ENCODE measurements at places on chromosomes 13 and 19.

DNA sequence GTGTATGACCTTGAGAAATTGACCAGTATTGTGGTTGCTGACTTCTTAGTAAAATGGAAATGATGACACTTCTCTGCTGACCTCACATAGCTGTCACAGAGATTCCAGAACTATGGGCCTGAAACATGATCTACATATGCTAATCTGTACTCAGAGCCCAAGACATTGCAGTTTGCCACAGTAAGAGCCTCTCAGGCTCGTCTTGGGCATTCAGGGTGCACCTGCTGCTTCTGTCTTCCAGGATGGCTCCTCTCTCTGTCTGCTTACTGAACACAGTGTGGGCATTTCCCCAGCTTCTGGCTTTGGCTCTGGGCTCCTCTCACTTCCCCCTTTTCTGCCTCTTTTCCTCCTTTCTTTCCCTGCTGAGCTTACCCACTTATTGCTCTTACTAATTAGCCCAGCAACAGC is 22.3 kb upstream of the SLC46A3 start:
- no peak for DNase-seq

- peak; percentile 64 for DNase-seq
Measured at GRCh38 chr19:4815426-4816201, 15.9 kb downstream of the TICAM1 start.

DNA sequence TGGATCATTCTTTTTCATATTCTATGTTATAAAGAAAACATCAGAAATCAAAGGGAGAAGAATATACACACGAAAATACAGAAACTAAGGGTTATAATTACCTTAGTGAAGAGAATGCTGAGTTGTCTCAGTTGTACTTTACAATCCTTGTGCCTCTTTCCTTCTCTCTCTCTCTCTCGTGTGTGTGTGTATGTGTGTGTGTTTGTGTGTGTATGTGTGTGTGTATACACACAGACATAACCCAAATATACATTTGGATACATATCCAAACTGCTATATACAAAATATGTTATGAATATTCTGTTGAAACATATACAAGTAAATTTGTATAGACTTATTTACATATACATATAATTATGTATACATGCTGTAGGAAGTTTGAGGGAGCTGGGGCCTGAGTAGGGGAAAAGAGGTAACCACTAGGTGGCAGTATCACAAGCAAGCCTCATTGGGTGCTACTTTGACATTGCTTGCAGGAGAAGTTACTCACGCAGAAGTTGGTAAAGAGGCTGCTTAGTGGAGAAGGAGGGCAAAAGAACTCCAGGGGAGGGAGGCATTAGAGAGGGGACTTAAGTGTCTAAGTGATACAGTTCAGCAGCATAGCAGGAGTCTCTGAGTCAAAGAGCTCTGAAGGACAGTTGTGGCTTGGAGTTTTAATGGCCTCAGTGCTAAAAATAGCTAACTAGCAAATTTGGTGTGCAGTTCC is 465.1 kb upstream of the PCDH20 start:
- no peak for DNase-seq

GRCh38 chr13:102195566-102196462 is 206.0 kb downstream of the FGF14 start:
- no peak for DNase-seq

- DNase-seq, result no peak
Measured at GRCh38 chr13:42907745-42908144, 84.3 kb downstream of the EPSTI1 start.

DNA sequence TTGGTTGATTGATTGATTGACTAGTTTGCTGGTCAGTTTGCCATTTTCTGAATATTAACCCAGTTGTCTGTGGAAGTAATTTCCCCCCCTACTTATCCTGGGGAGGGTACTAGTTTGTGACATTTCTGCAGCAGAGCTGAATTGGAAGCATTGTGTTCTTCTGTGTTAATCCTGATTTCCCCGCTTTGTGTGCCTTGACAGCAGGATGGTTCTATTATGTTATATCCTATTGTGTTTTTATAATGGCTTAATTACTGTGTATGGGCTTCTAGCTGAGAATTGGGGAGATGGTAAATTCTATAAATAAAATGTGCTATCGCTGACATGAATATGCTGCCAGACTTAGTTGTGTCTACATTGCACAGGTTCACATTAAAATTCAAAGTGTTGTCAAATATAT is 499.7 kb downstream of the COG6 start:
- no peak for DNase-seq

GRCh38 chr19:48868114-48868886 is at the start of gene PLEKHA4:
Gene PLEKHA4, minus strand, starts transcription at chr19:48868617. Its CDS starts 997 bp downstream, at chr19:48867620.
- no peak for DNase-seq

DNA sequence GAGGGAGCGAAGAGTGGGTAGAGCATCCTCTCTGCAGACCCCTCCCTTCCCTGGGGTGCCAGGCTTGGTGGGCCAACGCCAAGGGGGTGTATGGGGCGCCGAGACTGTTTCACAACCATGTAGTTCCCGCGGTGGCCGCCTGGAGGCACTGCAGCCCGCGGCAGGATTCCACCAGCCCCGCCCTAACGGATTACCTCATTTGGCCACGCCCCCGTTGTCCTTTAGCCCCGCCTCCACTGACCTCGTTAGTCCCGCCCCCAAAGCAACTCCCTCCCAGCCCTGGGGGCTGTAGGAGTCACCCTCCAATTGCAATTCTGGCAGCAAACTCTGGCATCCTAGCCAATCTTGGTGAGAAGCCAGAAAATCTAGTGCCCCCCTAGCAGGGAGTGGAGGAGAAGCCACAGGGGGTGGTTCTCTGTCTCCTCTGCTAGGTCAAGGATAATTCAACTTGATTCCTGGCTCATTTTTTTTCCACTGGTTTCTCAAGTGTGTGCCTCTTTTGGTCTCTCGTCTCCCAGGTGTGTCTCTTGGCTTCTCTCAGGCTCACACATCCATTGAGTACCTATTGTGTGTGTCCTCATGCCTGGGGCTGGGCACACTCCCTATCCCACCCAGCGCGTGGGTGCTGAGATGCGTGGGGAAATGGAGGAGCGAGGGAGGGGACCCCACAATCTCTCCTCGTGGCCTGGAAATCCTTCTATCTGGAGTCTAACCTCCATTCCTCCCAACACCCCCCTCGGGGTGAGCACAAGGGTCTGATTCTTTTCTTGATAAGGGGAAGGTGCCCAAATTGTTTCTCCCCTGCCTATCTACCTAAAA is 2.0 kb downstream of the OLFM2 start:
- peak; percentile 78 for DNase-seq
